Tibial nerve (tissue), 4 donors: ENCODE measurements at places on chromosomes 6 and 20. TPM values are rescaled to one million over a fixed set of nuclear protein-coding genes. Genes with fewer than 3 reads are reported as not detected.

GRCh38 chr6:135577059-135577538 is 79.6 kb upstream of the AHI1 start:
- no peak for DNase-seq

DNA sequence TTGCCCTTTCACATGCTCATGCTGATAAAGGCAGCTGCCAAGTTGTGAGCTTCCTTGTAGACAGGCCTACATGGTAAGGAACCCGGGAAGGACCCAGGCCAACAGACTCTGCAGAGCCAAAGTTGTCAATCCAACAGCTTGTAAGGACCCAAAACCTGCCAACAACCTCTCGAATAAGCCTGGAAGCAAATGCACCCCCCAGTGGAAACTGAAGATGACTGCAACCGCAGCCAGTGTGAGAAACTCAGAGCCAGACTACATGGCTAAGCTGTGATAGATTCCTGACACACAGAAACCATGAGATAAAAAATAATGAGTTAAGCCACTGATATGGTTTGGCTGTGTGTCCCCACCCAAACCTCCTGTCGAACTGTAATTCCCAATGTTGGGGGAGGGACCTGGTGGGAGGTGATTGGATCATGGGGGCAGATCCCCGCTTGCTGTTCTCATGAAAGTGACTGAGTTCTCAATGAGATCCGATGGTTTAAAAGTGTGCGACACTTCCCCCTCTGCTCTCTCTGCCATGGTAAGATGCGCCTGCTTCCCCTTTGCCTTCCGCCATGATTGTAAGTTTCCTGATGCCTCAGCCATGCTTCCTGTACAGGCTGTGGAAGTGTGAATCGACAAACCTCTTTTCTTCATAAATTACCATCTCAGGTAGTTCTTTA is 18.8 kb upstream of the CLPSL2 start:
- no peak for DNase-seq

DNA sequence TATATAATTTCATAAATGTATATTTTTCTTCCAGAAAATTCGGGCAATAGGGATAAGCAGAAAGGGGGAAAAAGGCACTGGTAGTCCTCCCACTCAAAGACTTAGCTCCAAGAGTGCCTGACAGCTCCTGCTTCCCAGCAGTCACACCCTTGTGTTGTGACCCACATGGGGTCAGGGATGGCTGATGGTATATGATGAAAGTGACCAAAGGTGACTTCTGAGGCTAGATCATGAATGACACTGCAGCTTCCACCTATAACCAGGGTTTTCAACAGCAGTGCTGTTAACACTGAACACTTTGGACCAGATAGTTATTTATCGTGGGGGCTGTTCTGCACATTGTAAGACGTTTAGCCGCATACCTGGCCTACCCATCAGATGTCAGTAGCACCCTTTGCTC is 22.3 kb downstream of the FAM50B start:
- no peak for DNase-seq

DNA sequence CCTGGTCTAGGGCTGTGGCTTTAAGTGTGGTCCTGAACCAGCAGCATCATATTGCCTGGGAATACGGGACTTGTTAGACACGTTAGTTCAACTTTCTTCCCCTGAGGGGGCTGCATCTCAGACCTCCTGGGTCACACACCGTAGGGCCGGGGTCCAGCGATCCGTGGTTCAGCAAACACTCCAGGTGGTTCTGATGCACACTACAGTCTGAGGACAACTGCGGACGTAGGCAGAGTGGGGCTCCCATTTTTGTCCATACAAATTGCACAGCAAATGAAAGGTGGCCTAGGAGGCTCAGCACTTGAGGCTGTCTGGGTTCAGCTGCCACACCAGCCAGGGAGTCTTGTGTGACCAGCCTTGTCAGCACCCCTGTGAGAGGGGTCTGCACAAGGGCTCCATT is 233.1 kb downstream of the QKI start:
- DNase-seq, result no peak

DNA sequence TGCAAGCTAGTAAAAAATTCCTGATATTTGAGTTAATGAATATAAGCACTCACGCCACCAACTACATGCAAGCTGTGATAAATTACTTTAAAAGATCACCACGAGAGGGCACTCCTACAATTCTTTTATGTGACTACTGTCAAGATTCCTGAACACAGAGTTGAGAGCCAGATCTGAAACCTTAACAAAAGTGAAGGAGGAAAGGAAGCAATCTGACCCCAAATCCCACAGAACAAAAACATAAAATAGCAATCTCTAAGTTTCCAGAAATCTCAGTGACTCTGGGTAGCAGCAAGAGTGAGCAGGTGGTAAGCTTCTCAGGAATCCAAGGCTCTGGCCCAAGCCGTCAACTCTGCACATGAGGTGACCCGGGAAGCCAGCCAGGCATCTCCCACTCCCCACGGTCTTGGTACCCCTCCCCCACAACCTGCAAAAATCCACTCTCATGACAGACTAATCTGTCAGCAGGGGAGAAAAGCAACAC is 55.1 kb downstream of the STAU1 start:
- DNase-seq, result peak; percentile 66

GRCh38 chr20:17205084-17205813 is 21.6 kb upstream of the PCSK2 start:
- DNase-seq, result no peak

GRCh38 chr20:14745830-14746229 is 408.4 kb upstream of the FLRT3 start:
- DNase-seq, result no peak

- no peak for DNase-seq
Measured at GRCh38 chr6:13433709-13434121, 53.7 kb downstream of the GFOD1 start.

DNA sequence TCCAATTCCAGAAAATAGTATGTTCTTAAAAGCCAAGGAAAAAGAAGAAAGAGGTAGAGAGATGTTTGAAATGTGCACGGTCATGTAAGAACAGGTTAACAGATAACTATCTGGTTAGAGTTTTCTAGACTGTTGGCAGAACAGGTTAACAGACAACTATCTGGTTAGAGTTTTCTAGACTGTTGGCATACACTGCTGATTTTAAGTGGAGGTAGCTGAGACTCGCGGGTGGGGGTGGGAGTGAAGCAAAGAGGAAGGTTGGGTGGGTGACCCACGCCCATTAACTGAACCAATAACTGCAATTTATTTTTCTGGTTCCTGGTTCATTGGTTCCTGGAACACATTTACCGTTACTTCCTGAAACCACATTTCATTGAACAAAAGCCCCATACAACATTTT is 157.5 kb downstream of the ELOVL4 start:
- DNase-seq, result no peak

- DNase-seq, result no peak
Measured at GRCh38 chr20:49028684-49029083, 17.4 kb upstream of the CSE1L start.

DNA sequence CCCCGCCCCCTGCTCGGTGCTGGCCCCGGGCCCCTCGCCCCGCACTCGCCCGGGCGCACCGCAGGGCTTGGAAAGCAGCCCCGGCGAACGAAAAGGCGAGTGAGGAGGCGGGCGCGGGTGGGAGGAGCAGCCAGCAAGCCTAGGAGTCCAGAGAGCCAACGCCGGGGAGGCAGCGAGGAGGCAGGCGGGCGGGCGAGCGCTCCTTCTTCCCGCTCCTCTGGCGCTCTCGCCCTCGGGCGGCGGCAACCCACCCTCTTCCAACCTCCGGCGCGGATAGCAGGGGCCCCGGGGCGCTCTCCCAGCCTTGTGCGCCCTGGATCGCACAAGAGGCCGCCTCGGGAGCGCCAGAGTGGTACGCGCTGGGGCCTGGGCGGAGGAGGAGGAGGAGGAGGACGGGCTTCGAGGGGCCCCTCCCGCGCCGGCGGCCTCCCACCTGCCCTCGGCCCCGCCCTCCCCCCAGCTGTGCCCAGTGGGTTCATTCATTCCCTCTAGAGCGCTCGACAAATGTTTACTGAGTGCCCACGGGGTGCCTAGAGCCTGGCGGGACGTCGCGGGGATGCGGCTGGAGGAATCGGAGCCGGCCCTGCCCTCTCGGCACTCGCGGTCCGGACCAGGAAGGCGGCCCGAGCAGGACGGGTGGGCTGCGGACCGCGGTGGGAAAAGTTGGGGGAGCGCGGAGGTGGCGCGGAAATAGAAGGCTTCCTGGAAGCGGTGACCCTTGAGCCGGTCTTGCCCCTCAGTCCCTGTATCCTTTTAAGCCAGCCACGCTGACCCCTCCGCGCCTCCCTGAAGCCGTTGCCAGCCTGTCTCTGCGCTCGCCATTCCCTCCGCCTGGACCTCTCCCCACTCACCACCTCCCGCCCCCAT is at the start of gene BMP7:
BMP7 (minus strand) TSS at position 351 of the 867 bp plus-strand sequence. CDS start 519 bp downstream, outside the sequence.
- DNase-seq, result peak; percentile 17

GRCh38 chr20:10671221-10671918 is 2.4 kb downstream of the JAG1 start:
- peak; percentile 75 for DNase-seq

GRCh38 chr6:144217264-144217663 is 66.9 kb downstream of the STX11 start:
- no peak for DNase-seq

- DNase-seq, result no peak
Measured at GRCh38 chr20:1946762-1947534, 46.9 kb downstream of the PDYN start.

GRCh38 chr6:94894300-94894699 is 683.0 kb upstream of the MANEA start:
- no peak for DNase-seq

DNA sequence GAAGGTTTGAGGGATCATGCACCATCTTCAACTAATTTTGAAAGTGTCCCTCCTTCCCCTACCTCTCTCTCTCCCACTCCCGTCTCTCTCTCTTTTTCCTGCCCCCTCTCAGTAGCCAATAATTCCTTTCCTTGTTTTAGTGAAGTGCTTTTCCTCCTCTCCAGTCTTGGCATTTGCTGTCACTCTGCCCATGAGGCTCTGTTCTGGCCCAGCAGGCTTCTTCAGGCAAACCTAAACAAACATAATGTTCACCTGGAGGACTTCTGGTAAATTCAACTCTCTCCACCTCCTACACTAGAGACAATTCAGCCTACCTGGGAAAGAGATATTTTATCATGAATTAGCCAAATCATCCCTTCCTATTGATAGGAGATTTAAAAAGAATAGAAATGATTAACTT is 320.4 kb upstream of the RNF24 start:
- no peak for DNase-seq

- DNase-seq, result no peak
Measured at GRCh38 chr6:121609281-121609680, 173.8 kb downstream of the GJA1 start.

- no peak for DNase-seq
Measured at GRCh38 chr6:157019115-157019641, 242.0 kb downstream of the ARID1B start.

DNA sequence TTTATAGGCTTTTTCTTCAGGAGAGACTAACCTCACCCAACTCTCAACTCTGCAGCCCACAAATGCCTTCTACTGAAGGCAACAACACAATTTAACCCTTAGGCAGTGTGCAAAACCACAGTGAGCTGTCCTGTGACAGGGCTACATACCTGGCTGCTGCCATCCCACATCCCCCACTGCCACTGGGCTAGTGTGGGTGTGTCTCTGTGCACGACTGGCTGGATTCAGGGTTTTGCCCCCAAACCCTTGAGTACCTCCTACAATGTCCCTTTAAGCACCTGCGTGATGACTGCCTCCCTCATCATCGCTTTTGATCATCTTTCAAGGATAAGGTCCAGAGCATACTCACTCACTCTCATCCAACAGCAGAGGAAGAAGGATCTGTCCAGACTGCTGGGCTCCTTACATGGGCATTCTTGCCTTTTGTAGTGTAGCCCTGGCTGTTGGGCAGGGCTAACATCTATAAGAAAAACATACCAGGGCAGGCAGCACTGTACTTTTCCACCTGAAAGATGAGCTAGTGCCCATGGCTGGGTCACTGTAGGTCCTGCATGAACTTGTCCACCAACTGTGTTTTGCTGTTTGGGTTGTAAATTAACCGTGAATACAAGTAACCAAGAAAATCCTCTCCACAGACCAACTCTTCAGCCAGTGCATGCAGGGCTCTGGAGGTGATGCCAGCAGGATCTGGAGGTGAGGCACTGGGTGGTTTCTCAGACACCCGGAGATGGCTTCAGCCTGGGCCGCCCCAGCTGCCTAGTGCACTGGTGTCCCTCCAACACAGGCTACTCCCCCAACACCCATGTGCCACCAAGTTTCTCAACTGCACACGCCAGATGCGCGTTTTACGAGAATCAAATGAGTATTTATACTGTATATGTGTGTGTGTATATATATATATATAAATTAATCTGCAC is 45.2 kb downstream of the PLCG1 start:
- DNase-seq, result peak; percentile 7

Gene SDC4
- 68.7 TPM for total RNA-seq

Gene IRF4
- total RNA-seq, result 1.4 TPM

Gene OOEP
- not detected for total RNA-seq

Gene TP53INP2
- total RNA-seq, result 18.4 TPM

Gene NOX3
- not detected for total RNA-seq

Gene CDKAL1
- 13.5 TPM for total RNA-seq

Gene GRM1
- total RNA-seq, result 0.30 TPM

Gene ELOVL2
- 0.60 TPM for total RNA-seq

Gene BTNL2
- not detected for total RNA-seq

Gene B4GALT5
- 19.8 TPM for total RNA-seq

Gene PFDN6
- 18.0 TPM for total RNA-seq

Gene KCNK5
- 20.0 TPM for total RNA-seq

Gene SLC35D3
- not detected for total RNA-seq

Gene CFAP206
- not detected for total RNA-seq

Gene ADA
- total RNA-seq, result 13.3 TPM

Gene CD40
- total RNA-seq, result 31.8 TPM

Gene KCNK15
- 6.0 TPM for total RNA-seq

Gene GTSF1L
- total RNA-seq, result not detected
